ENCODE measurements at places on chromosomes 5 and 9. TPM values are rescaled to one million over a fixed set of nuclear protein-coding genes. Genes with fewer than 3 reads are reported as not detected.

Gene LRRC19
- not detected for total RNA-seq

Gene ADAMTS6
- total RNA-seq = 12.1 TPM

Gene CDH12
- not detected for total RNA-seq

Gene COL23A1
- not detected for total RNA-seq

Gene PCDHA4
- total RNA-seq = not detected

Gene TAS2R1
- total RNA-seq = not detected

Gene FBP2
- total RNA-seq = not detected

Gene OGN
- not detected for total RNA-seq

Gene AQP7
- not detected for total RNA-seq

Gene S100Z
- not detected for total RNA-seq

Gene FAM78A
- 0.29 TPM for total RNA-seq

Gene LCNL1
- not detected for total RNA-seq

Gene TUBB4B
- 725 TPM for total RNA-seq

Gene NR6A1
- 1.1 TPM for total RNA-seq

Gene POU5F2
- 0.07 TPM for total RNA-seq

Gene SAP30L
- total RNA-seq = 9.1 TPM

Gene GLIPR2
- total RNA-seq = 42.7 TPM

Gene C9orf43
- 0.22 TPM for total RNA-seq

Gene C5orf46
- not detected for total RNA-seq

Gene ECSCR
- 0.12 TPM for total RNA-seq

Gene UBE2D2
- total RNA-seq = 159 TPM

Gene ACTBL2
- 2.2 TPM for total RNA-seq

Gene SPEF2
- 2.3 TPM for total RNA-seq

Gene IL4
- total RNA-seq = not detected

Gene PHF24
- total RNA-seq = 0.12 TPM

Gene RMRP
- total RNA-seq = 10,636 TPM

Gene ODF2
- total RNA-seq = 38.2 TPM

Gene APC
- total RNA-seq = 15.2 TPM

Gene MEIKIN
- total RNA-seq = not detected

Gene FCHO2
- total RNA-seq = 5.9 TPM

Gene INSL4
- not detected for total RNA-seq

Gene C8G
- not detected for total RNA-seq

Gene OR1J2
- total RNA-seq = not detected

Gene RASGRF2
- 2.6 TPM for total RNA-seq

Gene SWI5
- total RNA-seq = 37.4 TPM

Gene PCDHB5
- total RNA-seq = 0.63 TPM

Gene FOXD4L3
- not detected for total RNA-seq

Gene SCAI
- total RNA-seq = 4.3 TPM

Gene PCDHGC5
- 0.06 TPM for total RNA-seq

Gene IL13
- total RNA-seq = not detected

Gene SPATA31D4
- total RNA-seq = not detected

Gene CDX1
- not detected for total RNA-seq
